A549 (cell line): ENCODE measurements at places on chromosomes 2 and 18.

GRCh38 chr18:21650311-21650710, 38.2 kb downstream of the SNRPD1 start:
- no peak for DNase-seq

DNA sequence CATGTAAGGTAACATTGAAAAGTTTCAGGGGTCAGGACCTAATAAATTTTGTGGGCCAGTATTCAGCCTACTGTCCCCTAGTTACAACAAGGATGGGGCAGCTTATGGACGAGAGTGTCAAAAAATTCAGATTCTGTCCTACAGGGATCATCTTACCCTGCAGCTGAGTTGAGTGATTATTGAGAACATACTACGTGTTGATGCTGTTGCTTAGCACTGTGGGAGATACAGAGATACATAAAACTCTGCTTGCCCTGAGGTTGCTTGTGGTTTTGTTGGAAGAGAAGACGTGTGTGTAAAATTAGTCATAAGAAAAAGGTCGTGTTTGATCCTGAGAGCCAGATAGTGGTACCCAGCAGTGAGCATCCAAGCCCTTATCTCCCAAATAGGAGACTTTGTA, 253.2 kb downstream of the NEDD4L start:
- no peak for DNase-seq

- no peak for DNase-seq
Measured at GRCh38 chr18:63311118-63312018, 8.2 kb downstream of the BCL2 start.

DNA sequence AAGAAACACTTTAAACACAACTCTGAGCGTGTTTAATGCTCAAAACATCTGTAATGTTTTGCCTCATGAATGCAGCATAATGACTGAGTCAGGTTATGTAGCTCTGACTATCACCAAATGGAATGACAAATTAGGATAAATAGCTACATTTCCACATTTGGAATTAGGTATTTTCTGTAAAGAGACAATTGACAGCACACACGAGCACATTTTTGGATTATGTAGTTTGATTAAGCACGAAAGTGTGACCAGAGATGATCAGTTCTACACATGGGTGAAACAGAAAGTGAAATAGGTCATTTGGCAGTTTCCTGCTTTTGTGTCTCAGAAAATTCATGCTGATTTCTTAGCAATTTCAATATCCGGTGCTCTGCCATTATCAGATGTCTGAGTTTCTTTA, 29.0 kb downstream of the LPIN1 start:
- DNase-seq: no peak

- no peak for DNase-seq
Measured at GRCh38 chr18:36316246-36316645, 18.7 kb downstream of the FHOD3 start.

DNA sequence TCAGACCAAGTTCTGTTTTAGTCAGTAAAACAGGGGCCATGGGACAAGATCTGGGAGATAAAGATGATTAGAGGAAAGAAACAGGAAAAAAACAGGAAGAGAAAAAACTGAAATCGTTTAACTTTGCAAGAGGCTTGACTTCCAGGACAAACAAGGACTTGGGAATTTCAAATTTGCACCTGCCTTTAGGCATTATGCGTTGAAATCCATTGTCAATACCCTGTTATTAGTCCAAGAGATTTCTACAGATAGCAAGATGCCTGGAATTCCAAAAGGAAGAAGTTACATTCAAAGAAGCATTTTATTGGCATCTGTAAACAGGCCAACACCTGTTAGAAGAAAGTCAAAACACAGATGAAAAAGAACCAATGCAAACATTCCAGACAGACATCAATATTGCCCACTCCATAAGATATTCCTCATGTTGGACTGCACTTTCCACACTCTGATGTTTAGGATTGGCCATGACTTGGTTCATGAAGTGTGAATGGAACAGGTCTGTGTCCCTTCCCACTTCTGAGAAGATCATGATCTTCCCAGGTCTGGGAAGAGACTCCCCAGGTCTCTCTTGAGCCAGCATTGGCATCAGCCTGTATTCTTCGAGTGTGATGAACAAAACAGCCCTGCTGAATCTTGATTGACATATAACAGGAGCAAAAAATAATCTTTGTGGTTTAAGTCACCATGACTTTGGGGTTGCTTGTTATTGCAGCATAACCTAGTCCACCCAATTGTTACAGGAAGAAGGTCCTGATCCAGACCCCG, 181.4 kb upstream of the FN1 start:
- peak; percentile 24 for DNase-seq

DNA sequence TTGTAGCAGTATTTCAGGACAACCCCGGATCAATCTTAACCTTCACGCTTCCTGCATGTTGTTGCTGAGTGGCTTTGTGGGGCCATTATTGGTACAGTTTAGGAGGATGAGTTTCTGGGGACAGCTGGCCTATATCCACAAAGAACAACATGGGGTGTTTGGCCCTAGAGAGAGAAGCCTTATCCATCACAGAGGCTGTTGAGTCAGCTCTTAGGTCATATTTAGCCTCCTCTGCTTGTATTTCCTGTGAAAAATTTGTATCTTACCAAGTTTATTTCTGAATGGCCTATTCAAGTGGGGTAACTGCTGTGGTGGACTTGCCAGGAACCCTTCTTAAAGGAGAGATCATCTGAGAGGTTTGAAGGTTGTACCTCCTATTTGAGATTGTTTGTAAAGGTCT, 77.6 kb downstream of the MAP4K4 start:
- no peak for DNase-seq

DNA sequence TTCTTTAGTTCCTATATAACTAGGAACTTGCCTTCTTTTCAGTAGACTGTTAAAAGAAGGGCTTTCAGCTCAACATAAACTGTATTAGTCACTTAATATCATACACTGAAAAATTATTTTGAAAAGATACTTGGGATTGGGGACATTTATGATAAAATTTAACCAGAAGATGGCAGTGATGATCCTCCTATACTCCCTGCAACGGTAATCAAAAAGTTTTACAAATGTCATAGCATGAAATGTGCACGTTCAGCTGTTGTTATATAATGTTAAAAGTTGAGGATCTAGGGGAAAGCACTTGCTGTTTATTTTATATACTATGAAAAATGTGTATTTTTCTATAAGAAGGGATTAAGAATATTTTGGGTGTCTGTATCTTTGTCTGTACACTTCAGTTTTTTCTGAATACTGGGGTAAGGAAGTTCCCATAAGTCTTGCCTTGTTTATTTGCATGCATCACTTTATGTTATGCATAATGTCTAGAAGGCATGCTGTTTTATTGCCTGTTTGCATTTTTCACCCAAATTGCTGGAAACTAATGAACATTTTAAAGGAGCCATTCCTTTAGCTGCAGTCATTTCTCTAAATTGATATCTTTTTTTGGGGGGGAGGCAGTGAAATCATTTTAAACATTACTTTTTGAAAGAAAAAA, 19.0 kb downstream of the DYNC1I2 start:
- DNase-seq: peak; percentile 22

DNA sequence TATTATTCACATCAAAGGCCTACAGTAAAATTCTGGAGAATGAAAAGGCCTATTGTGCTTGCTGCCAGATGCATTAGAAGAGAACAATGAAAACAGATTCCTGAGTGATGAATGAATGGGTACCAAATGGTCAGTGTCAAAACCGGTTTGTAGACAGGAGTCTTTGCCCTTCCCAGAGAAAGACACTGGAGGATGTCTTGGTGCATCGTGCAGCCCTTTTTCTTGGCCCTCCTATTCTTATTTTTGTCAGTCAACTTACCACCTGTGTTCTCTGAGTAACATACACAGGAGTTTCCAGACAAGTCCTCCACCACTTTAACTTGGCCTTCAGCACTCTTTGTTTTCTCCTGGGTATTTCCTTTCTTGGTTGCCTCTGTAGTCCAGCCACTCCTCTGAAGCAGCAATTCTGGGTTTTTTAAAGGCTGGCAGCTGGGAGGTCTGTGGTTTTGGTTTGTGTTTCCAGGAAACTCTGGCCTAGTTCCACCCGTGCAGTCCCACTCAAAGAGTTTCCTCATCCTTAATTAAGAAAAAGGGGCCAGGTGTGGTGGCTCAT, 29.4 kb downstream of the PSTPIP2 start:
- DNase-seq: no peak
